ENCODE measurements at places on chromosomes 7 and 10.

DNA sequence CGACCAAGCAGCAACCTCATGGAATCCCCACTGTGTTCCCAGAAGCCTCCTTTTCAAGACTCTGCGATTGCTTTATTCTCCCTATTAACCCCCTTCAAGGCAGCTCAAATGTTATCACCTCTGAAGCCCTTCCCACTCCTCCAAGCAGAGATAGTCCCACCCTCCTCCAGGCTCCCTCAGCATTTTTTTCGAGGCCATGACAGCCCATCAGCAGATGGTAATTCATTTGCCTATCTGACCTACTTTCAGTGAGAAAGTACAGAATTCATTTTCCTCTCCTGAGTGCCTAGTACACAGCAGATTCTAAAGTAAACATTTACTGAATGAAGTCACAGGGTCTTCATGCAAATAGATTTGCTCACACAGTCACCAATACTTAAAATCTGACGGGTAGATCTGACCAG, 47.8 kb downstream of the HERPUD2 start:
- no peak for DNase-seq

GRCh38 chr10:51624013-51624412, 75.4 kb downstream of the CSTF2T start:
- DNase-seq, result no peak

GRCh38 chr10:117346574-117346973, 28.7 kb downstream of the PDZD8 start:
- no peak for DNase-seq

DNA sequence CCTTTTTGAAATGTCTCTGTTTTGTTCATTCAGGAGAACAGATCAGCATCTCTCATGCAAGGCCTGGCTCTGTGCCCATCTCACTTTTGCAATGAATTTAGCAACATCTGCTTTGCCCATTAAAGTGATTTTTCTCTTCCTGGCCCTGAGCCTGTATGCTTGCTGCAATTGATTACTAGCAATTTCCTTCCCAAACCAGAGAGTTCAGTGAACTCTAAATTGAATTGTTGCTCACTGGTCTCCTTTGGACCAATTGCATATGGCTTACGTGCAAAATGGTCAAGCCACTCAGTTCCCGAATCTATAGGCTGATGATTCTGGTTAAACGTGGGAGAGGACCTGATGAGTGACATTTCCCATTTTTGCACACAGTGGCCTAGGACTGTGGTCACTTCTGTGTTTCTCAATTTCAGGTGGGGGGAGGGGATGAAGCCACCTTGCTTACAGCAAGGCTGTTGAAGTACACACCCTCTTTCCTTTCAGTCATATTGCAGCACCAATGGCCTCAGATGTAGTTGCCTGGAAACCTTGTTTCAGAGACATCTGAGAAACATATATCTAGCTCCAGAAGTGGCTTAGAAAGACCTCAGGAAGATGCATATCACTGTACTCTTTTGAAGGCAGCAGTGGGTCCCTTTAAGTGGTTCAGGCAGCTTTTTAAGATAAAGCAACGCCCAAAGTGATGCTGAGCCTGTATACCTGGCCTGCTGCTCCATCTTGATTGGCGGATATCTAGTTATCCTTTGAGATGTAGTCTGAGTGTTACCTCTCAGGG, 201.4 kb downstream of the PTEN start:
- DNase-seq, result peak; percentile 69

- no peak for DNase-seq
Measured at GRCh38 chr7:133858311-133858710, 268.8 kb upstream of the LRGUK start.

- no peak for DNase-seq
Measured at GRCh38 chr7:24908727-24909126, 71.3 kb downstream of the OSBPL3 start.

DNA sequence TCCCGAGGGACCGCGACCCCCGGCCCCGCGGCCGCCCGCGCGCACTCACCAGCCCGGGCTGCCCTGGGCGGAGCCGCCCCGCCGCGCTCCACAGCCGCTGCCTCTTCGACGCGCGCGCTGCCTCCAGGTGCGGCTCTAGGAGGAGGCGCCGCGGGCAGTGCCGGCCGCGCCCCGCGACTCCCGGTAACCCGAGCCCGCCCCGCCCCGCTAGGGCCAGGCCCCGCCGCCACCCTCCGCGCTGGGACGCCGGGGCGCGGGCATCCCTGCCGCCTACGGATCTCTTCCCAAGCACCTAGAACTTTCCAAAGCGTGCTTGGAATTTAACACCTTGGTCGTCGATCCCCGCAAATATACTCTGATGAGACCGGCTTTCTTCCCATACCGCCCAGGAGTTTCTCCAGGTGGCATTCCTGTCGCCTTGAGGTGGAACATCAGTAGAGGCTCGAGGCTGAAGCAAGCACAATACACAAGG, at the start of gene SLC26A5:
Gene SLC26A5 (minus strand): TSS at position 159 of the 472 bp plus-strand sequence. CDS start 24,693 bp downstream, outside the sequence.
- no peak for DNase-seq

DNA sequence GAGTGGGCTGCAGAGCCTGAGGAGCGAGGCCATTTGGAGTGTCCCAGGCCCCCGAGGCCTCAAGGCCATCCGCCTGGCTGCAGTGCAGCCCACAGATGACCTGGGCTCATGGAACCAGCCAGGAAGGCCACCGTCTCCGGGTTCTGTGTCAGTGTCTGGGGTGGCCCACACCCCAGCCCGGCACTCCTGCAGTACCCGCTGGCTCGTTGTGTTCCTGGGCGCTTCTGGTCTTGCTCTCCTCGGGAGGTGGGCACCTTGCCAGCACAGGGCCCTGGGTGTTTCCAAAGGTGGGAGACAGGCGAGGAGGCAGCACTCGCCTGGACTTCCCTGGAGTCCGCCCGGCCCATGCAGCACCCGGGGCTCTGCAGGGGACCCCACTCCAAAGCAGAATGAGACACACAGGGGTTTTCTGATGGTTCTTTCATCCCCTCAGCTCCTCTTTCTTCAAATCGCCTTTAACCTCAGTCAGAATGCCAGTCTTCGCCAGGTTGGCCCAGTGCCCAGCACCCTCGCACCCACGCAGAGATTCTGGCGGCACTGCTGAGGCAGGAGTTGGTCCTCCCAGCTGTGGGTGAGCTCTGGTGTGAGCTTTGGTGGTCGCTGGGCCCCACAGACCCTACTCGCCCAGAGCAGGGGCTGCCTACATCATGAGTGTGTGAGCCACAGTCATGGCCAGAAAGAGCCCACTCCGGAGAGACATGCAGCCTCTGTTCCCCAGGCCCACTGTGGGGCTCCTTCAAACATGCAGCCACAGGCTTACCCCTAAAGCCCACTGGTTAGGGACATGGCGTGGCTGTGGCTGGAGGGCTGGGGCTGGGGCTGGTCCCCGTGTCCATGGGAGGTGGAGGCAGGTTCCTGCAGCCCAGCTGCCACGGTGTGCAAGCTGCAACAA, 155.7 kb downstream of the EBF3 start:
- no peak for DNase-seq

DNA sequence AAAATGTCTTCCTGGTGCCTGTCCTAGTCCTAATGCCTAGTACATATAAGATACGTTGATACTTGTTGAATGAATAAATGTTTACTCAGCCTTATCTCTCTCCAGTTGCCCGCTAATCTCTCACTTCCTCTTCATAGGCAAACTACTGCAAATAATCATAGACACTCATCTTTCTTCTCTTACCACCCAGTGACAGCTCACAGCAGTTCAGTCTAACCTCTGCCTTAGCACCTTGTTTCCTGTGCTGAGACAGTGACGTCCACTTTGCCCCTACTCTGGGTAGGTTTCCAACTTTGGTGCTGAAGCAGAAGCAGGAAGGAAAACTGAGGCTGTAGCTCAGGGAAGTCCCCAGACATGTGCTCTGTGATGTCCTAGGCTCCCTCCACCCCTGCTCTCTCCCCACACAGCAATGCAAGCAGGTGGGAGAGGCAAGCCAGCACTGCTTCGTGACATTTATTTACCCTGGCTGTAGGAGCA, 45.5 kb upstream of the RHOBTB1 start:
- DNase-seq, result no peak

- no peak for DNase-seq
Measured at GRCh38 chr7:155676052-155676451, 31.6 kb downstream of the RBM33 start.

- no peak for DNase-seq
Measured at GRCh38 chr10:114653926-114654325, 4.1 kb downstream of the ABLIM1 start.

DNA sequence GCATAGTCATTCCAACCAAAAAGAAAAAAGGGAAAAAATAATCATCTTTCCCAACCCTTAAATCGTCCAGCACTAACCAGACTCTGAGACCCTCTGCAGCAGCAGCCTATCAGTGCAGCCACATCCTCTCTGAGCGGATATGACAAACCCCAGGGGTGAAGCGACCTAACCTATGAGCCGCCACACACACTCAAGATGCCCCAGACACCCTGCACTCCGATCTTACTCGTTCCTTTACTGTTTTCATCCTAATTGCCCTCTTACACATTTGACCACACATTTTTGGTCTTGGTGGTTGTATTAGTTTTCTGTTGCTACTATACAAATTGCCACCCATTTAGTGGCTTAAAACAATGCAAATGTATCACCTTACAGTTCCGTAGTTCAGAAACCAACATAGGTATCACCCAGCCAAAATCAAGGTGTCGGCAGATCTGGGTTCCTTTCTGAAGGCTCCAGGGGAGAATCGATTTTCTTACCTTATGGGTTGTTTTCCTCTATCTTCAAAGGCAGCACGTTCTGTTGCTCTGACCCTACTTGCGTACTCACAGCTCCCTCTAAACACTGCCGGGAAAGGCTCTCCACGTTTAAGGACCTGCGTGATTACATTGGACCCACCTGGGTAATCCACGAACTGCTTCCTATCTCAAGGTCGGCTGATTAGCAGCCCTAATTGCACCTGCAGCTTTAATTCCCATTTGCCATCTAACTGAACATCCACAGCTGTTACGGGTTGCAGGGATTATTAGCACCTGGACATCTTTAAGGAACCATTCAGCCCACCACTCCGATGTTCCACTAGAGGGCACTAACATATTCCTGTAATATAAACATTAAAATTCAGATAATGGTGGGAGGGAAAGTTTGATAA, 37.3 kb upstream of the PRSS1 start:
- DNase-seq, result no peak

DNA sequence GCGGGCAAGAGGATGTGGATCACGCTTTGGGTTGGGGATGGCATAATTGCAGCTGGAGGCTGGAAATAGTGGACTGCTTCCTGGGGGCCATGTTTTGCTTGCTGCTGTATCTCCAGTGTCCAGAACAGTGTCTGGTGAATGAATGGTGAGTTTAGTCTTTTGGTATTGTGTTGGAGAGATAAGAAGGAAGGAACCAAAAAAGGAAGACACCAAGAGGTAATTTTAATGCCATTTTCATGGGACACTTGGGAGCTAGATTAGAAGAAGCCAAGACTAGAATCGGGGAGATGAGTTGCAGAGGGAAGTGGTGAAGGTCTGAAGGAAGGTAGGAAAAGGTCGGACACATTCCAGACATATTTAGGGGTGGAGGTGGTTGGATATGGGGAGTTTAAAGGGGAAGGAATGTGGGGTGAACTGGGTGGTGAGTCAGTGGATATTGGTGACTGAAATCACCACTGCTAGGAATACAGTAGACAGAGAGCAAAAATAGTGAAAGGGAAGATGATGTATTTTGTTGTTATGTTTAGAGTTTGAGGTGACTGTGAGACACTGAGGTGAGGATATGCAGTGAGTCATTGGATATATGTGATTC, 76.7 kb downstream of the CCNY start:
- DNase-seq, result no peak

GRCh38 chr10:3868271-3868664, 83.3 kb upstream of the KLF6 start:
- no peak for DNase-seq

- no peak for DNase-seq
Measured at GRCh38 chr10:92164036-92164696, 126.7 kb downstream of the CPEB3 start.

DNA sequence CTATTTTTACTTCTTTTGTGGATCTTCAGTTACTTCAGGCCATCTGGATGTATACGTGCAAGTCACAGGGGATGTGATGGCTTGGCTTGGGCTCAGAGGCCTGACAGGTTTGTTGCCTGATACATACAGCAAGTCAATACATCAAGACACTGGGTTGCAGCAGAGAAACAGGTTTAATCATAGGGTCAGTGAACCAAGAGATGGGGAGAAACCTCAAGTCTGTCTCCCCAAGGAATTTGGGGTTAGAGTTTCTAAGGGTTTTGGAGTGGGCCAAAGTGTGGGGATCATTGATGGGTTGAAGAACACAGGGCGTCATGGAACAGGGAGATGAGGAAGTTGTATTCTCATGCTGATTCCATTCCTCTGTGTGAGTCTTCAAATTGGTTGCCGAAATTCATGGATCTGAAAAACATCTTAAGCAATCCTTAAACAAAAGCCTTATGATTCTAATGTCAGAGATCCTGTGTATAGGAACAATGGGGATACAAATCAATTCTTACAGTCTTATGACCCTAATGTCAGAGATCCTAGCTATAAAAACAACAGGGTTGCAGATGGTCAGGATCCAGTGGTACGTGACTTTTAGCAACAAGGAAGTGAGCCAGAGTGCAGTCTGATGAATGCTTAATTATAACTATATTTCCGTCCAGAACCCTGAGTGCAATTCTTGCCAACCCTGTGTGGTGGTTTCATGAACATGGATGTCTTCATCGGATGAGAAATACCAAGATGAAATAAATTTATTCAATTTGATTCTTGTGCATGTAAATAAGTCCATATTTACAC, 18.9 kb downstream of the OTUD1 start:
- DNase-seq, result no peak
